ENCODE measurements at places on chromosomes 1 and 21.

- no peak for DNase-seq
Observed at GRCh38 chr1:151644001-151644400, 32.2 kb downstream of the SNX27 start.

DNA sequence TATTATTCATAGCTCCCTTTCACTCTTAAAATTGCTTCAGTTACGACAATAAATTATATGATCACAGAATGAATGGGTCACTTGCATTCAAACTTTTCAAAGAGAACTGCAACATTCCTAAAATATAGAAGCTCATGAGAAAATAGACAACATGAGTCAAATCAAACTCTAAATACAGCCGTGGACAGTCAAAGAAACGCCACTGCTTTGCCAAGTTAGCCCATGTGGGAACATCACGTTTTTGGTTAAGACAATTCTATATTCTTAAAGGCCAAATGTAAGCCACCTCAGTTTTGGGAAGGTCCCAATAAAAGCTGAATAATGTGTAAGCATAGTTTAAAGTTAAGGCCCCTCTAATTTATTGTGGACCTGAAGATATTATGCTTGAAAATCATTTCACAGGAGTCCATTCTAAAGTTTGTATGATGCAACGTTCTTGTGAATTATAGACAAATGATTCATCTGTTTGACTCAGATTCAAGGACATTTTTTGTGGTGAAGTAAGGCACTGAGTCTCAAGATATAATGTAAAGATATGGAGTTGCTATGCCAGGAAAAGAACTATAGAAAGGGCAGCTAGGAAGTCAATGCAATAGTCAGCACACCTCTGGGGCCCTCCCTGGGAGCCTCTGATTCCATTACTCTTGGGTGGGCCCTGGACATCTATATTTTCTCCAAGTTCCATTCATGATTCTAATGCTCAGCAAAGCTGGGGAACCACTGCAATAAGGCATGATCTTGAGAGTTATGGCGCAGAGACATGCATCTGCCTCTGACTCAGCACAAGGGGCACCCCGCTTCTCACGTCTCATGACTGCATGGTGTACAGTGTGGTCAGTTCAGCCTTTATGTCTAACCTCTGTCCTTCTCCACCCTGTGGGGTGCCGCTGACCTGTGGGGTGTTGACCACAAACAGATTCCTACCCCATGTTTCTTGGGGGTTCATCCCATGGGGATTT, 33.9 kb downstream of the ETS2 start:
- DNase-seq: peak; percentile 28

DNA sequence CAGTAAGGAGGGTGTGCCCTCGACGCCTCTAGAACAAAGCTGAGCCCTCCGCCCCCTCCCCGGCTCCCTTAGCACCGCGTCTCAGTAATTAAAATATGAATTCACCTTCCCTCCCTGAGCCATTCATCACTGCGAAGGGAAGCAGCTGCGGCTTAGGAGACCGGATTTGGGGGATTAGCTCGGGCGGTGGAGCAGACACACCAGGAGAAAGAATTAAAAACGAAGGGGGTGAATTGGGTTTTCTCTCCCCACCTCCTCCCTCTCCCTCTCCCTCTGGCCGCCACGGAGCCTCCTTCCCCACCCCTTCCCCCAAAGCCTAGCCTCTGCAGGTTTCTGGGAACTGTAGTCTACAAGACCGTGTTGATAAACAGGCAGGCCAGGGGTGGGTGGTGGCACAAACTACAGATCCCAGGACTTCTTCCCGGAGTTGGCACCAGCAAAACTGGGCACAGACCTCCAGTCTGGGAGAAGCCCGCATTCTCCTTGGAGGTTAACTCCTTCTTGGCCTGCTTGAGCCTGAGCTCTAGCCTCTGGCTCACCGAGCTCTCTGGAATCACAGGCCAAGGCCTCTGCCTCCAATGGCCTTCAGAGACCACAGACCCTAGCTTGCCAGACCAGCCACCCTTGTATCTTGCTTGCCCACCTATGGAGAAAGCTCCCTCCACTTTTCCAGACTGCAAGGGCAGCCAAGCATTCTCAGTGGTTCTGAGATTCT, 10.8 kb downstream of the BLACAT1 start:
- no peak for DNase-seq

DNA sequence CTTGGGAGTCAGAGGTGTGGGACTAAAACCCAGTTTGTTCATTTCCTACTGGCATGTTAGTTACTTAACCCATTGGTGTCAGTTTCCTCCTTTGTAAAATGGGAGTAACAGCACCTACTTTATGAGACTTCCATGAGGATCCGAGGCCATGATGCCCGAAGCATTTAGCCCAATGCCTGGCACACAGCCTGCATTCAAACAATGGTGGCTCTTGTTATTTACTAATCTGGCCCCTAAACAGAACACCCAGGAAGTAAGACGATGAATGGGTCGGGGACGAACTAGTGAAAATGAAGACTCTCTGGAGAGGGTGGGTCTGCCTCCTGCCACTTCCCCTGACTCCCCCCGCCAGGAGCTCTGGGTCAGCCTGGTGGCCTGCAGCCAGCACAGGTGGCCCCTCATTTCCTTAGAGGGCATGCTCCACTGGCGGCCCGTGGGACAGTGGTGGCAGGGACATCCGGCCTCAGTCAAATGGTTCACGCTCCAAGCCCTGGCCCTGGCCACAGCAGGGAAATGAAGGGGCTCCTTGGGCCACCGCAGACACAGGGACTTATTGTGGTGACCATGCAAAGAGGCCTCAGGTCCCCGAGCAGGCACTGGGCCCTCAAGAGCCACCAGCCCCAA, 9.5 kb upstream of the TAS1R2 start:
- DNase-seq: no peak

DNA sequence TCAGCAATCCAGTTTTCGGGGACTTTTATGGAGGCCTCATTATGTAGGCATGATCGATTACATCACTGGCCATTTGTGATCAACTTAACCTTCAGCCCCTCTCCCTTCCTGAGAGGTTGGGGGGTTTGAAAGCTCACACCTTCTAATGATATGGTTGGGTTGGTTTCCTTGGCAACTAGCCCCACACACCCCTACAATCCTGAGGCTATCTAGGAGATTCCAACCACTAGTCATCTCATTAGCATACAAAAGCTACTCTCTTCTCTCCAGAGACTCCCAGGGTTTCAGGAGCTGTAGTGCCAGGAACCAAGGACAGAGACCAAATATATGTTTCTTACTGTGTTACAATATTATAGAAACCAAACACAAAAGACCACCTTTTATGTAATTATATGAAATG, 35.2 kb upstream of the ZNF326 start:
- DNase-seq: no peak

GRCh38 chr1:214013614-214014377, 26.0 kb downstream of the PROX1 start:
- DNase-seq: no peak

GRCh38 chr1:14910984-14911721, 242.4 kb upstream of the TMEM51 start:
- no peak for DNase-seq

DNA sequence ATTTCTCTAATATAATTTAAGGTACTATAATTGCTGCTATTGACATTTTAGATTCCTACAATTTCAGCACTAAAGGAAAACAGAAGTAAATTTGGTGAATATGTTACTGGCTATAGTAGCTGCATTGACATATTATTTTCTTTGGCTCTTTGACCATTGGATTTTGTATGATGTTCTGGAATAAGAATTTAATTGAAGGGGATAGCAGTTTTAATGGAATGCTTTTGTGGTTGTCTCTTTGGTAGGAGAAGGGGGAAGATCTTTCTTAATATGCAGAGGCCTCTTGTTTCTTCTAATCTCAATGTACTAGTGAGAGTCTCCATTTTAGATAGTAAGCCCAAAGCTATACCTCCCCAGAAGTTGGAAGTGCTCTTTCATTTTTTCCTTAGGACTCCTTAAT, 6.9 kb downstream of the DTL start:
- no peak for DNase-seq

DNA sequence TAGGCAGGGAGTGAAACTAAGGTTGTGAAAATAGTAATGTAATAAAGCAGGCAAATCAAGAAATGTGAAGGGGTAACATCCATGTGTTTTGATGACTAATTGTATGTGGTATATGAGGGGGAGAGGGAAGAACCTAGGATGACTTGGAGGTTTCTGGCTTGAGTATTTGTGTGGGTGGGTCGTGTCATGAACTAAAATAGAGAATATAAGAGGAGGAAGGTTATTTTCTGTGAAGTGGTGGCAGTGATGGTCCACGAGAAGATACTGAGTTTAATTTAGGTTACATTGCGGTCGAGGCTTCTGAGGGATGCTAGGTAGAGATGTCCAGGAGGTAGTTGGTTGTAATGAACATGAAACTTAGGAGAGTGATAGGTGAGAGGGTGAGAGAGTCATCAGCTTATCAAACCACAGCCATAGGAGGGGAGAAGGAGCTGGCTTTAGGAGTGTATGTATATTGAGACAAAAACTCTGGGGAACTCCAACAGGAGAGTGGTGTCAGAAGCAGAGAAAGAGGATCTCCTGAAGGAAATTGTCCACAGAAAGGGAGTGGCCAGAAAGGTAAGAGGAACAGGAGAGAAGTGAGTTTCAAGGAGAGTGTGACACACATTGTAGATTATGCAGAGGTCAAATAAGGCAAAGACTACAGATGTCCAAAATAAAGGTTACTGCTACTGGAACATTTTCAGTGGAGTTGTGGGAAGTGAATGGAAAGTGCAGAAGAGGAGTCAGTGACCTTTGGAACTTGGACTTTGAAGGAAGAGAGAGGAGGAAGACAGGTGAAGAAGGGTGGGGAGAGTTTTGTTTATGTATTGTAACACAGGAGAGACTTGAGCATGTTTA, 89.0 kb upstream of the MACF1 start:
- peak; percentile 37 for DNase-seq

DNA sequence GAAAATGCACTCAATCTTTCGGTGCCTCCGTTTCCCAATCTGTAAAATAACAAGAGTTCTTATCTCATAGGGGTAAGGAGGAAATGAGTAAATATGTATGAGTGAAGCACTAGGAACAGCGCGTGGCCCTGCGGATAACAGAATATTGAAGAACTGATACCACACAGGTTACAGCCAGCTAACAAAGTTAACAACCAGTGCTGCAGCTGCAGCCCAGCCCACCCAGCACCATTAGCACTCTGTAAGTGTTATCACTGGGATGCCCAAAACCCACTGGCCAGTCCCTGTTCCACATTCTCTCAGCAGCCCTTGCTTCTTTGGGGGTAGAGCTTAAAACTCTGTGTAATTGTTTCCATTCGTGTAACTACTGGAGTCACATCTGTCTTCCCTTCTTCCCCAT, 89.5 kb downstream of the VWA5B1 start:
- no peak for DNase-seq

DNA sequence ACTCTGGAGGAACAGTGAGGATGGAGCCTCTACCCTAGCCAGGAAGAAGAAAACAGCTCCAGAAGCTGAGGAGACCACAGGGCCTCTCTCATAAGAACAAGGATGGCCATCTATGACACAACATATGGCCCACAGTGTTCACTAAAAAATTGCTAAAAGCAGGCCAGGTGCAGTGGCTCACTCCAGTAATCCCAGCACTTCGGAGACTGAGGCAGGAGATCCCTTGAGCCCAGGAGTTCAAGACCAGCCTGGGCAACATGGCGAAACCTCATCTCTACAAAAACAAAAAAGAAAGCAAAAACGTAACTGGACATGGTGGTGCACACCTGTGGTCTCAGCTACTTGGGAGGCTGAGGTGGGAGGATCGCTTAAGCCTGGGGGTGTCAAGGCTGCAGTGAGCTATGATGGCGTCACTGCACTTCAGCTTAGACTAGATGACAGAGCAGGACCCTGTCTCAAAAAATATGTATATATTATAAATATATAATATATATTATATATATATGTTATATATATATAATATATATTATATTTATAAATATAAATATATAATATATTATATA, 103.1 kb downstream of the TOMM20 start:
- DNase-seq: no peak

DNA sequence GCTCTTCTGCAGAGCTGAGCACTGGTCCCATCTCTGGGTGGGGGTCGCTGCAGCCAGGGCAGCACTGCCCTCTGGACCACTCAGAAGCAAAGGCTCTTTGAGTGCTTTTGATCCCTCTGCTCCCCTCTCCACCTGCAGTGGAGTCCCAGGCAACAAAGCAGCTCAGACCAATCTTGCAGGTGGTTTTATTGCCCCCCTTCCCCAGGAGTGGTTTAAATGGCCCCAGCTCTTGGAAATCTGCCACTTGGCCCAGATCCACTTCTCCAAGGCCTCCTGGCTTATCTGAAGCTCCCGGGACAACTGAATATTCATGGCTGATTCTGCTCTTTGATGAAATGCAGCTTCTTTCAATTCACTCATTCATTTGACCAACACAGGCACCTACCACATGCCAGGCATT, 2.7 kb downstream of the STUM start:
- no peak for DNase-seq

DNA sequence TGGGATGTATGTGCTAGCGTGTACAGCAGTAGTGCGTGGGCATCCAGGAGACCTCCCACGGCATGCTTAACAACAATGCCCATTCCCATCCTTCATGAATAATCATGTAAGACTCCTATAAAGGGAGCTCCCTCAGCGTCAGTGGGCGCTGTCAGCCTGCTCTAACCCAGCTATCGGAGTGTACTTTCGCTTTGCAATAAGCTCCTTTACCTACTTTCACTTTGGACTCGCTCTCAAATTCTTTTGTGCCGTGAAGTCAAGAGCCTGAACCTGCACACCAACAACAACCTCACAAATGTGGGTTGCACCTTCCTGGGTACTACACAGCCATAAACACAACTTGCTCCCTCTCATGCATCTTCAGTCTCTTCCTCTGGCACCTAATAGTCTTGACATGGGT, 114.8 kb upstream of the PAXBP1 start:
- DNase-seq: peak; percentile 33

GRCh38 chr1:32893198-32894018, 7.1 kb downstream of the HPCA start:
- DNase-seq: no peak

DNA sequence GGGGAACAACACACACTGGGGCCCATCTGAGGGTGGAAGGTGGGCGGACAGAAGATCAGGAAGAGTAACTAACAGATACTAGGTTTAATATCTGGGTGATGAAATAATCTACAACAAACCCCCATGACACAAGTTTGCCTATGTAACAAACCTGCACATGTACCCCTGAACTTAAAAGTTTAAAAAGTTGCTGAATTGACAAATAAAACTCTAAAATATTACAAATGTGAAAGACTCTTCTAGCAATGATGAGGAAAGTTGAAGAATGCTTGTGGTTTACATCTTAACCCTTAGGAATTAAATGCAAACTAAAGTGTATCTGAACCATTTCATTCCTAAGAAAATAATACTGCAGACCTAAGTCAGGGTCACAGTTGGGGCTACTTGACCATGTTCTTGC, 525.6 kb upstream of the CAMK1G start:
- no peak for DNase-seq

DNA sequence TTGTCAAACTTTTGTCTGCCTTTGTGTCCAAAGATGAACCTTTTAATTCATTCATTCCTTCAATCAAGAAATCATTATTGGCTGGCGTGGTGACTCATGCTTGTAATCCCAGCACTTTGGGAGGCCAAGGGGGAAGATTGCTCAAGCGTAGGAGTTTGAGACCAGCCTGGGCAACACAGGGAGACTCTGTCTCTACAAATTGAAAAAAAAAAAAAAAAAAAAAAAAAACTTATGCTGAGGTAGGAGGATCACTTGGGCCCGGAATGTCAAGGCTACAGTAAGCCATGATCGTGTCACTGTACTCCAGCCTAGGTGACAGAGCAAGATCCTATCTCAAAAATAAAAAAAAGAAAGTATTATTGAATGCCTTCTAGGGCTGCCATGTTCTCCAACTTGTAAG, 51.3 kb upstream of the CXADR start:
- no peak for DNase-seq

GRCh38 chr1:200654660-200655059, 15.0 kb downstream of the DDX59 start:
- DNase-seq: peak; percentile 41

- DNase-seq: no peak
Observed at GRCh38 chr1:21491488-21492355, 17.5 kb upstream of the ALPL start.

All from activated CD4-positive, alpha-beta T cell treated with anti-CD3 and anti-CD28 coated beads, Interleukin-2, Interleukin-6, amounts not matched to agents 100 ng/mL and 50 ng/mL, durations not matched to agents 16 hours and 8 hours (primary cell).